T-helper 9 cell (primary cell): ENCODE measurements at places on chromosomes 7 and 10.

DNA sequence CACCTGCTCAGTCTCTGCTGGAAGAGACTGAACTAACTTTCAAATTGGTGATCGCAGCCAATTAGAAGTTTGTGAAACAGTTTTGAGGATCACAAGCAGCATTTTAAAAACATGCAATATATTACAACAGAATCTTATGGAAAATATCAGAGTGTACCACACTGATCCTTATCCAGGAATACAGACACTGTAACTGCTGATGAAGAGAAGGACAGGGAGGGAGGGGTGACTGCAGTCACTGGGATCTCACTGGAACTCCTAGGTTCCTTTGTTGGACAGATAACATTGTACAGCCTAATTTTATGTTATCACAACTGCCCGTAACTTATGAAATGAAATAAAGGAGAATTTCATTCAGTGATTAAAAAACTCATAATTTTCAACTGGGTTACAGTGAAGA, 6.8 kb upstream of the UBN2 start:
- no peak for DNase-seq

DNA sequence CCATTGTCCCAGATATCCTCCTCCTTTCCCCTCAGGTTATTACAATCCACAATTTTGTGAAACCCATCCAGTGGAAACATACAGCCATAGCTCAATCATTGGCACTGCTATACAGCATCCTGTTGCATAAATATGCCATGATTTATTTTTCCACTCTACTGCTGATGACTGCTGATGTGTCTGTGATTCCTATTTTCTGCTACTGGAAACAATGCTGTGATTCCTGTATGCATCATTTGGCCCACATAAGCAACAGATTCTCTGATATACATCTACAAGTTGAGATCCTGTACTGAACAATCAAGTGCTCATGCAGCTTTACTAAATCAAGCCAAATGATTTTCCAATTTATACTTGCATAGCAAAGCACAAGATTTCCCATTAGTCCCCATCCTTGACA, 39.6 kb downstream of the CUL2 start:
- no peak for DNase-seq

DNA sequence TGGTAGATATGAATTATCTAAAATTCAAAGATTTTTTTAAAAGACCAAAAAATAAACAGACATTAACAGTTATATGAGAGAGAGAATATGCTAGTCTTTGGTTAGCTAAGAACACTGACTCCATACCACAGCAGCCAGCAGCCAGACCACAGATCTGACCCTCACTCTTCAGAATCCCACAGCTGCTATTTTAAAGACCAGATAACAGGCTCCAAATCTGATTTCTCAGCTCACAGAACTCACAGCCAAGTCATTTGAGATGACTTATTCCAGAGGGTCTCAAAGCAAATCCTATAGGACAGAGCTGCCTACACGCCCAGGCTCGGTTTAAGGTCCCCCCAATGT, 20.4 kb downstream of the NUDCD3 start:
- DNase-seq: no peak

GRCh38 chr10:47244560-47245500, 55.2 kb upstream of the GDF10 start:
- no peak for DNase-seq

DNA sequence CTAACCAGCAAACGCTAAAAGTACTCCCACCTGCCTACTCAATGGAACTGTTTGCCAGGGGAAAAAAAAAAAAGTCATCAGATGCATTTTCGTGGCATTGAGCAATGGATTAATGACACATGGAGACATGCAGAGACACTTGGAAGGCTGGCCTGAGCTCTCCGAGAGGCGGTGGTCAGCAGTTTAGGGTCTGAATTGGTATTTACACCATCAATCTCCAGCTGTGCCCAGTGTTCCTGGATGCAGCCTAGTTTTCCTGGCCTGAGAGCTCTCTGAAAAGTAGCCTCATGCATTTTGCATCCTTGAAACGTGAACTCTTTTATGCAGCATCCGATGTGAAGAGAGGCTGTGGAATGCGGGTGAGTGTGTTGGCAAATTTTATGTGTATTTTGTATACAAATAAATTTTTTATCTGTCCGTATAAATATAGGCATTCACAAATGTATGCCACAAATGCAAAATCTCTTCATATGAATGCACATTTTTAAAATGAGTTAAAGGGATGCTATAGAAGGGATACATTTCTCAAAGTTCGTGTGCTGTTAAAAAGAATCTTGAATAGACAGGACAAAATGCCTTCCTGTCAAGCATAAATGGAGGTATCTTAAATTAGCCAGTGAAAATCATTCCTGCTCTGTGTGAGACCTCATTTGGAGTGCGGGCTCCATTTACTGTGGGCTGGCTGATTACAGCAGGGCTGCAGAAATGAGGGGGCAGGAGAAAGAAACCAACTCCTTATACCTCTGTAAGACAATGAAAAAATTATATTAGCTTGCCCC, 137.7 kb upstream of the PFKP start:
- no peak for DNase-seq

DNA sequence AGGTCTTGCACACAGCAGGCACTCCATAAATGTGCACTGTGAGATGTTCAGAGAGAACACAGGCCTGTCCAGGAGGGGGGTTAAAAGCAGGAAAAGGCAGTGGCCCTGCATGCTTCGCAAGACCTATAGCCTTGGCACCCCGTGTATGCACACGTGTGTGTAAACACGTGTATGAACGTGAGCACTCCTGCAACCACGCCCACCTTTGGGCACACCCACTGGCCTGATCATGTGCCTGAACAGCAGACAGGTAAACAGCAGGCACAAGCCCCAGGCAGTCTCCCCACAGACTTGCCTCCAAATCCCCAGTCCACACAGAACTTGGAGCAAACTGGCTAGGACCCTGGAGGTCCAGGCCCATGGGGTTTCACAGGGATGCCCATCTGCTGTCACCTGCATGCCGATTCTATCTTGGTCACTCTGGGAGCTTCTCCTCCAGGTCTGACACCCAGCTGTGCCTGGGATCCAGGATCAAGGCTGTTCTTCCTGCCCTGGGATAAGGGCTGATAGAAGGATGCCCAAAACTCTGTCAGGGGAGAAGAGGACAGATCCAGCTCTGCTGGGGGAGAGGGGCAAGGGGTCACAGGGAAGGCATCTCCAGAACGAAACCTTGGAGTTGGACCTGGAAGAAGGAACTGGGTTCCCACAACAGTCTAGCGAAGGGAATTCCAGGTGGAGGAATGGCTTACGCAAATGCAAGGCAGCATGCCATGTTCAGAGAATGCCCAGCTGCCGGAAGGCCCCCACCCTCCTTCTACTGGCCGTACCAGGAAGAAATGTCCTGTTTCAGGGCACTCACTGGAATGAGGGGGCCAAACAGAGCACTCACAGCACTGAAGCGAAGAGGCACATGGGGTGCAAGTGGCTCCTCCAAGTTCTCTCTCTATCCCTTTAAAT, 14.3 kb upstream of the ZMIZ1 start:
- no peak for DNase-seq

DNA sequence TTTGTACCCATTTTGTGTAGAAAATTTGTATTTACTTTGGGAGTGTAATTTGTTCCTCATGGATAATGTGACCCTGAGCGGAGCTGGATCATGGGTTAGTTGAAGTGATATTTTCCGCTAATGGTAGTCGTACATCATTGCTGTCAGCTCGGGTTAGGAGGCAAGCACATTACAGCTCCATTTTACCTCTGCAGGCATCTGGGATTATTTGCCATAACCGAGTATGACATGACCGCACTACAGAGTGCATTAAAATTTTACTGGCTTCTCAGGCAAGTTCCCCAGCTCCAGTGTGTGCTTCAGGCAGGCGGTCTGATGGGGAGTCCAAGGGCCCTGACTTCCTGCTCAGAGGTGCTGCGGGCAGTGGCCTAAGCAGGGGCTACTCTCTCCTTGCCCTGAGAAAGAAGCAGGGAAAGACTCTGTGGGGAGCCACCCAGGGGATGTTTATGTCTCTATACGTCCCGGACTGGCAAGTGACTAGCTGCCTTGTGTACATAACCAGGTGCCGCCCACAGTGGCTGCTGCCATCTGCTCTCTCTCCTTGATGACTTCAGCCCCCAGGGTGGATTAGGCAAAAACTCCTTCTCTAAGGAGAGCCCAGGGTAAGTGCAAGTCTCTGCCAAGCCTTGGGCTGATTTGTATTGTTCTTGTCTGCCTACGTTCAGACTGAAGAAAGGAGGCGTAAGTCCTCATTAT, 685.3 kb upstream of the GALNT17 start:
- no peak for DNase-seq

- DNase-seq: no peak
These were observed 6.7 kb downstream of the SKIDA1 start for GRCh38 chr10:21518641-21519396.
